ENCODE measurements at places on chromosomes 7 and 10.
A peak's percentile ranks its signal among the peaks of the same experiment; 100 is the strongest.

DNA sequence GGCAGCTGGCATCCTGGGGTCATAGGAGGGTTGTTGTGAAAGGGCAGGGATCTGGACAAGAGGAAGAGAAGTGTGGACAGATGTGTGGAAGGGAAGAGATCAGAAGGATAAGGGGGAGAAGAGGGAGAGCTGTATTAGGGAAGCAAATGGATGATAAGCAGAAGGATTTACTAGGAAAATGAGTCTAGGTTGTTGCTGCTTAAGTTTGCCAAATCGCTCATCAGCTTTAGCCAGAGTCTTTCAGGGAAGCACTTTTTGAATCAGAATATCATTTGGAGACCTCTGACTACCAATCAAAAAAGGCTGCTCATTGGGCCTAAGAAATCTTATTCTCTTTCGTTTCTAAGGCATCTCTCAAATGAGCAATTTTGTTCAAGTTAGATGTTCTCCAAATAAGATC, 2.6 kb upstream of the CSGALNACT2 start:
- DNase-seq = no peak

DNA sequence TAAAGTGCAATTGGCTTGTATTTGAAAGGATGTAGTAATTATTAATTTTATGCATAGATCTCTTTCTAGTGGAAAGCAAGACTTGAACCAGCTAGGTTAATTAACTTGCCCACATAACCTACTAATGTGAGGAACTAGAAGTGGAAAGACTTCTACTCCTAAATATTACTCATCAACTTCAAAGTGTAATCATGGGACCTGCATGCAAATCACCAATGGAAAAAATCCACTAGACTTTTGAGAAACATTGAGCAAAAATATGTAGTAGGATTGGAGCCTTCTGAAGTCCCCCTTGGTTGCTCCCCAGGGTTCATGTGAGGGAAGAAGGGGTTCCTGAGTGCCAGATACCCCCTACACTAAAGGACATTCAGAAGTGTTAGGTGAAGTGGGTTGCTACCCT, 240.2 kb downstream of the PTEN start:
- no peak for DNase-seq

DNA sequence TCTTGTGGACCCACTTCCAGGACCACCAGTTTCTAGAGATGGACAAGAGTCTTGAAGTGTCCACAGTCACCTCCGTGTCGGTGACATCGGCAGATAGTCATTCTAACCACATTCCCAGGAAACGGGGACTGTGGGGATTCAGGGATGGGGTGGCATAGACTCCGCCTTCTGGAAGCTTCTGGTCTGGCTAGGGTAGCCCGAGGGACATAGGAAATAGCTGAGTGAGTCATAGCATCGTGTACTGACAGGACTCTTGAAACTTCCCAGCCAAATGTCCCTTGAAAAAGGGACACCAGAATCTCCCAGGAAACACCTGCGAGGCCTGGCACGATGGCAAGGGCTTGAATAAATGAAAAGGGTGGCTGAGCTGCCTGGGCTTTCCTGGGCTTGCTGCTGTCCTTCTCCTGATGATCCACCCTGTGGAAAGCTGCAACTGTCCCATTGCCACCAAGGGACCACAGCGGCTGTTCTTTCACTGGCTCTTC, 84.1 kb upstream of the LRRC4 start:
- peak; percentile 74 for DNase-seq

DNA sequence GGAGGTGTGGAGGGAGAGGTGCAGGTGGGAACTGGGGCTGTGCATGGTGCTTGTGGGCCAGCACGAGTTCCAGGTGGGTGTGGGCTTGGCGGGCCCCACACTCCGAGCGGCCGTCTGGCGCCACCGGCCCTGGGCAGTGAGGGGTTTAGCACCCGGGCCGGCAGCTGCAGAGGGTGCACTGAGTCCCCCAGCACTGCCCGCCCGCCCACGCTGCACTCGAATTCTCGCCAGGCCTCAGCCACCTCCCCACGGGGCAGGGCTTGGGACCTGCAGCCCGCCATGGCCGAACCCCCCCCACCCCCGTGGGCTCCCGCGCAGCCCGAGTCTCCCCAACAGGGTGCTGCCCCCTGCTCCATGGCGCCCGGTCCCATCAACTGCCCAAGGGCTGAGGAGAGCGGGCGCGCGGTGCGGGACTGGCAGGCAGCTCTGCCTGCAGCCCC, 810.2 kb downstream of the PCDH15 start:
- no peak for DNase-seq

DNA sequence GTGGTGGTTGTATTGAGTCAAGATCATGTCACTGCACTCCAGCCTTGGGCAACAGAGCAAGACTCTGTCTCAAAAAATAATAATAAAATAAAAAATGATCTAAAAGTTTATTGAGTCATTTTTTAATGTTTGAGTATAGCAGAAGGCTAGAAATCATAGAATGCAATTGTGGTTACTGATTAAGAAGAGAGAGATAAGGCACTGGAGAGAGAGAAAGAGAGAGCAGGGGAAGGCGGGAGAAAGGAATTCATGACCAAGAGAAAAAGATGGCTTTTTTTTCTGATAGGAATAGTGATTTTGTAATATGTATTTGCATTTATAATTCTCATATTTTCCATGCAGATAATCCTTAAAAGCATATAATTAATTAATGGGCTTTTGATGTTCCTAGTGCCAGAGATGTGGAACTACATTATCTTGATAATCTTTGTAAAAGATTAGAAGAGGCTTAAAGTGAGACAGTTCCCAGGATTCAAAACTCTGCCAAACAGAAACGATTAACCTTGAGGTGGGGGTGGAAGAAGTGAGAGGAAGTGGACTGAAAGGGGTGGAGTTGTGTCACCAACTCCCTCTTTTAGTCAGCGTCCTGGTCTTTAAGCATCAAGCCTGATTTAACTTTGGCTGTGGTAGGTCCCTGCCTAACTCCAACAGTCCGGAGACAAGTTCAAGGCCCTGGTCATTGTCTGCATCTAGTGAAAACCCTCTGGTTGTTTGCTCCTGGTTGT, 76.2 kb downstream of the CHN2 start:
- DNase-seq = no peak

Data from trophoblast cell (in vitro differentiated cells and primary cell).